Endodermal cell (in vitro differentiated cells): ENCODE measurements at places on chromosomes 16 and 17. TPM values are rescaled to one million over a fixed set of nuclear protein-coding genes. Genes with fewer than 3 reads are reported as not detected.
A peak's percentile ranks its signal among the peaks of the same experiment; 100 is the strongest.

OR2C1 gene
- not detected in 2 replicates for total RNA-seq

OTOA gene
- 0.07 TPM in 1 of 2 replicates, not detected in the other for total RNA-seq

ASPA gene
- total RNA-seq: not detected in 3 replicates

GRCh38 chr16:67865318-67865717 lies 7.5 kb upstream of the EDC4 start:
- peak; percentile 86 for DNase-seq

GRCh38 chr16:5479926-5480325 lies 382.3 kb upstream of the EEF2KMT start:
- DNase-seq: peak; percentile 72

GRCh38 chr16:86046026-86046425 lies 147.1 kb downstream of the IRF8 start:
- peak; percentile 48 for DNase-seq

DNA sequence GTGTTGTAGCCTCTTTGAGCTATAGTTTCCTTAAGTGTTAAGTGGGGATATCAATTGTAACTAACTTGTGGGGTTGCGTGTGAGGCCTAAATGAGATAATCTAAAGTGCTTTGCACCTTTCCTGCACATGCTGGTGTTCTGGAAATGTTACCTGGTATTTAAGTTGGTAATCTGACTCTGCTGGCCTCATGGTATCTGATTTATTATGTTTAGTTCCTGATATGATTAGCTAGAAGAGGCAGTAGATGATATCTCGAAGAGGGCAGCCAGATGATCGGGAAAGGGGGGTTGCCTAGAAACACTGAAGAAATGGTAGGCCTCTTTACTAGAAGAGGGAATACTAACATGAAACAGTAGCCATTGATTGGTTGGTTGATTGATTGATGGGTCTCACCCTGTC lies 65.4 kb upstream of the CLEC18A start:
- DNase-seq: no peak

DNA sequence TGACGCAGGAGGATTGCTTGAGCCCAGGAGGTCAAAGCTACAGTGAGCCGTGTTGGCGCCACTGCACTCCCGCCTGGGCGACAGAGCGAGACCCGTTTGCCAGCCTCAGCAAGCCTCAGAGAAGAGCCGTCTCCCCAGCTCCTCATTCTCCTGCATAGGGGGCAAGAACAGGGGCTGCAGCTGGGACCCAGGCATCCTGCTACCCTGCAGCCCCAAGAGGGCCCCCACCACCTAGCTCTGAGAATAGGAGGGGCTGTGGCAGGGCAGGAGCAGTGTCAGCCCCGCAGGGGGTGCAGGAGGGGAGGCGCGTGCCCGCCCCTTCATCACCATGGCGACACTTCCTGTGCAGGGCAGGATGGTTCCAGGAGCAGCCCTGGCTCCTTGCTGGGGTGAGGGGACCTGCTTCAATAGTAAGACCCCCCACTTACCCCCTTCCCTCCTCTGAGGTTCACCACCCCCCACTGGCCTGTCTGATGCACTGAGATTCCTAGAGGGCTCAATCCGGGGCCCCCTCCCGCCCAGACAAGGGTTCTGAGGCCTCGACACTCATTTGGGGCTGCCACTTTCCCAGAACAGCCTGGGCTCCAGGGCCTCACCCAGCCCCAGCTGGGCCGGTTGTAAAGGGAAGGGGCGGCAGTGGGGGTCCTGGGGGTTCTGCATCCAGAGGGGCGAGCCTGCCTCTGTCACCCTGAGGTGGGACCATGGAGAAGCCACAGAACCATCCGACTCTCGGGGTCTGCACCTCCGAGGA lies 20.2 kb downstream of the VASN start:
- peak; percentile 86 for DNase-seq

DNA sequence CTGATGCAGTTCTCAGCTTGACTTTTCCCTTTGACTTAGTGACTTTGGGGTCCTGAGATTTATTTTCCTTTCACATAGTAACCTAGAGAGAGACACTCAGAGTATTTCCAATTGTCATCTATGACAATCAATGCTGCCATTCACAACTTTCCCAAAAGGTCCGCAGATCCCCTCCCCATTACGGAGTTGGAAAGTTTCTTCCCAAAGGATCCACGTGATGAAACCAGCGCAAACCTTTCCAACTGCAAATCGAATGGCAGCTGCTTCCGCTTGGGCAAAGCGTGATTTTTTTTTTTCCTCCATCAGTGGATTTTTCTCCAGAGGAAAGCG lies 538 bp upstream of the FCSK start:
- no peak for DNase-seq
